ENCODE measurements at places on chromosomes 7 and 10. TPM values are rescaled to one million over a fixed set of nuclear protein-coding genes. Genes with fewer than 3 reads are reported as not detected.

Gene USP6NL
- polyA plus RNA-seq = 39.3 TPM

Gene ZNF518A
- polyA plus RNA-seq = 12.8 TPM

Gene GALNT11
- polyA plus RNA-seq = 24.2 TPM

Gene CLCN1
- polyA plus RNA-seq = not detected

Gene CLDN3
- polyA plus RNA-seq = not detected

Gene SLC26A5
- polyA plus RNA-seq = not detected

Gene EBLN1
- polyA plus RNA-seq = not detected

Gene ALKBH4
- 18.1 TPM for polyA plus RNA-seq

Gene HTR5A
- not detected for polyA plus RNA-seq

Gene SSBP1
- polyA plus RNA-seq = 245 TPM
